ENCODE measurements at places on chromosomes 7 and 10. TPM values are rescaled to one million over a fixed set of nuclear protein-coding genes. Genes with fewer than 3 reads are reported as not detected.

- H3K4me3 ChIP-seq, result peak overlapping the region; percentile 69
- no peak overlapping the region for H3K27ac ChIP-seq
- peak; percentile 88 for DNase-seq
- peaks cover 15% of the 10 kb centered on the region for H3K4me1 ChIP-seq
- H3K36me3 ChIP-seq, result peaks cover 5% of the 10 kb centered on the region
Observed at GRCh38 chr7:27150568-27151340, 1.6 kb downstream of the HOXA3 start.

Gene SFRP4
- total RNA-seq, result not detected

Gene PCLO
- not detected for total RNA-seq

GRCh38 chr7:151167197-151167961 is at the start of gene GBX1:
TSS of gene GBX1 (minus strand) at chr7:151167694. CDS start at chr7:151167548, 146 bp downstream.
- peaks cover 36% of the 10 kb centered on the region for H3K27me3 ChIP-seq
- no peak within 1 kb of the TSS for H3K27ac ChIP-seq
- no peaks in the 10 kb centered on the region for H3K36me3 ChIP-seq
- peak; percentile 64 for DNase-seq

GRCh38 chr7:16668049-16668858 is 22.3 kb downstream of the BZW2 start:
- no peak overlapping the region for H3K4me3 ChIP-seq
- no peak overlapping the region for H3K27ac ChIP-seq
- peaks cover 55% of the 10 kb centered on the region for H3K36me3 ChIP-seq
- no peak for DNase-seq

DNA sequence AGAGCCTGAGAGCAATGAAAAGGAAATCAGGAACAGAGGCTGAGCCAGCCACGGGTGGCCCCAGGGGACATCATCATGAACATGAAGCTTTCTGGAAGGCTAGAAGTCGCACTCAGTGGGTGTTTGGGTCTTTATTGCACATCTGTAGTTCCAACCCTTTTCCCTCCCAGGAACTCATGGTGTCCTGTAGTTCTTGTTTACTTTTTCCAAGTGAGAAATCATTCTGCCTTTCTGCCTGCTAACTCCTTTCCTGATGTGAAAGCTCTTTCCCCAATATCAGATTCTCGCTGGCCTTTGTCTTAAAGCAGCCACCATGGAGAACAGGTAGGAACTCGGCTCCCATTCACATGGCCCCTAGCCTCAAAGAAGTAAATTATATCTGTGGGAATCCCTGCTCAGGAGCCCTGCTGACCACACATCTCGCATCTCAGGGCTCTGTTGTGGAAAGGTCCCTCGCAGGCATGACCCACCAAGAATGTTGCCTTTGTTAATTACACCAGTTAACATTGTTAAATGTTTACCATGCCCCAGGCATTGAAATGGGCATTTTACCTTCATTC is 542.7 kb downstream of the TNS3 start:
- no peak for DNase-seq
- H3K36me3 ChIP-seq, result no peaks in the 10 kb centered on the region
- H3K27ac ChIP-seq, result no peak overlapping the region
- H3K4me3 ChIP-seq, result no peak overlapping the region
- H3K4me1 ChIP-seq, result no peaks in the 10 kb centered on the region

- no peak overlapping the region for H3K27ac ChIP-seq
- H3K36me3 ChIP-seq, result no peaks in the 10 kb centered on the region
- H3K4me1 ChIP-seq, result no peaks in the 10 kb centered on the region
- no peak overlapping the region for H3K4me3 ChIP-seq
- DNase-seq, result no peak
Observed at GRCh38 chr7:80467069-80467468, 44.8 kb downstream of the GNAT3 start.
